ENCODE measurements at places on chromosomes 2 and 18.

DNA sequence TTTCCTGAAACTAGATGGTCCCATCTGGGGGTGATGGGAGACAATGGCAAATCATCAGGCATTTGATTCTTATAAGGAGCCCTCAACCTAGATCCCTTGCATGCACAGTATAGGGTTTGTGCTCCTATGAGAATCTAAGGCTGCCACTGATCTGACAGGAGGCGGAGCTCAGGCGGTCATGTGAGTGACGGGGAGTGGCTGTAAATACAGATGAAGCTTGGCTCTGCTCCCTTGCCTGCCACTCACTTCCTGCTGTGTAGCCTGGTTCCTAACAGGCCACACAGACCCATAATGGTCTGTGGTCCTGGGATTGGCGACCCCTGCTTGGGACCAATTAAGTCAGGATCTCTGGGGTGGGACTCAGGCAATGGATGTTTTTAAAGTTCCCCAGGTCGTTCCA, 293.4 kb downstream of the ZNF521 start:
- DNase-seq: peak; percentile 23

DNA sequence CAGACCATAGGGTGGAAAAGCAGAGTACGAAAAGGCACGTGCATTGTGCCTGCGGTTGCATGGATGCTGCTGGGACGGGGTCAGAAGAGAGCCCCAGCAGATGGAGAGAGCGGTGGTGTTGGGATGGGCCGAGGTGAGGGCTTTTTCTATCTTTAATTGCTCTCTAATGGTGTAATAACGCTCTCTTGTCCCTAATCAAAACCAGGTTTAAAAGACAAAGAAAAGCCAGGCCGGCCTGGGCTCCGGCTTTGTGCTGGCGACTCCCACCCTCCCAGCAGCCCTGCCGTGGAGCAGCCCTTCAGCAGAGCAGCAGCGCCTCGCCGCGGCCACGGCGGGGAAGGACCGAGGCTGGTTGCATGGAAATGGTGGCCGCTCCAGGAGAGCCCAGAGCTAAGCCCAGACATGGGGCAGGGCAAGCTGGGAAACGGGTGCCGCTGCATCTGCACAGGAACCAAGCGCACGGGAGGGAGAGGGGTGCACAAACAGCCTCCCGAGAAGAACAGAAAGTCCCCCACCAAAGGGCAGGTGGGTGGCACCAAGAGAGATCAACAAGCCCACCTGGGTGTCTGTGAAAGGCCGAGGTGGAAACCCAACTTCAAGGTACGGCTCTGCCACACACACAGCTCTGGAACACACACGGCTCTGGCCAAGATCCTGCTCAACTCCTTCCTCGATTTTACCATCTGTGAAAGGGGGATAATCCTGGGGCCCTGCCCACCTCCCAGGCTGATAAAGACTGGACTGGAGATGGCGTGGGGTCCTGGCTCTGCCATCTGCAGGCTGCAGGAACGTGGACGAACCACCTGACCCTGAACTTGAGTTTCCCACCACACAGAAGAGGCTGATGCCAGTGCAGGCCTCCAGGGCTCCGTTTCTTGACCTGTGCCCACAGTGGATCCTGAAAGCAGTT, 15.0 kb downstream of the HS1BP3 start:
- peak; percentile 65 for DNase-seq

DNA sequence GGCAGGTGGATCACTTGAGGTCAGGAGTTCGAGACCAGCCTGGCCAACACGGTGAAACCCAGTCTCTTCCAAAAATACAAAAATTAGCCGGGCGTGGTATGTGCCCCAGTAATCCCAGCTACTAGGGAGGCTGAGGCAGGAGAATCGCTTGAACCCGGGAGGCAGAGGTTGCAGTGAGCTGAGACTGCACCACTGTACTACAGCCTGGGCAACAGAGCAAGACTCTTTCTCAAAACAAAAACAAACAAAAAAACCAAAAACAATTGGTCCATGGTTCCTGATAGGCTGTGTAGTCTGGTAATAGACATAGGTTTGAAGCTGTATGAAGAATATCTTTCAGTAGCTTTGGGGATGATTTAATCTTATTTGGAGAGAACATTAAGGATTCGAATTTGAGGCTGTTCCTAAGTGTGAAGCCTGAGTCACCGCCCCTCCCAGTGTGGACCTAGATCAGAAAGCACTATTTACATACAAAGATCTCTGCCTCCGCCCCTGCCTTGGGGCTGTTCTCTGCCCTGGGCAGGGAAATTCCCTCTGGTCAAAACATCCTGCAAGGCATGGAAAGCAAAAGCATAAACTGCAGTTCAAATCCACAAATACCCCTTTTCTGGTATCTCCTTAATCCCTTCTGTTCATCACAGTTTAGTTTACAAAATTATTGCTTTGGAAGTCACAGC, 52.8 kb upstream of the PMAIP1 start:
- DNase-seq: peak; percentile 74

GRCh38 chr2:72438364-72438763, 290.7 kb upstream of the CYP26B1 start:
- no peak for DNase-seq

DNA sequence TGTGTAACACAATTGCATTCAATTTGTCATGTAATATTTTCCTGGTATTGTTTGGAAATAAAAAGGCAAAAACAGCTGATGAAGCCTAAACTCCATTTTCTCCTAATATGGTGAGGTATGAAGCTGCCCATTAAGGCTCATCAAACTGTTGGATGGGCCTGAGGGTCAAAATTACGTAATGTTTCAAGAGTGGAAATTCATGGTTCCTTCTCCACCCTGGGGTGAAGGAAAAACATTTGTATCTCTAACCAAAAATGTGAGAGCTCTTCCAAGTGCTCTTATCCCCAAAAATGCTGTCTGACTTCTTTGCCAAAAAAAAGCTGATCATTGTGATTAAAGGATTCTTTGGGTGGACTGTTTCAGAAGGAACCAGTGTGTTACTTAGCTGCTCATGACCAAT, 91.8 kb downstream of the ARHGAP28 start:
- DNase-seq: no peak

DNA sequence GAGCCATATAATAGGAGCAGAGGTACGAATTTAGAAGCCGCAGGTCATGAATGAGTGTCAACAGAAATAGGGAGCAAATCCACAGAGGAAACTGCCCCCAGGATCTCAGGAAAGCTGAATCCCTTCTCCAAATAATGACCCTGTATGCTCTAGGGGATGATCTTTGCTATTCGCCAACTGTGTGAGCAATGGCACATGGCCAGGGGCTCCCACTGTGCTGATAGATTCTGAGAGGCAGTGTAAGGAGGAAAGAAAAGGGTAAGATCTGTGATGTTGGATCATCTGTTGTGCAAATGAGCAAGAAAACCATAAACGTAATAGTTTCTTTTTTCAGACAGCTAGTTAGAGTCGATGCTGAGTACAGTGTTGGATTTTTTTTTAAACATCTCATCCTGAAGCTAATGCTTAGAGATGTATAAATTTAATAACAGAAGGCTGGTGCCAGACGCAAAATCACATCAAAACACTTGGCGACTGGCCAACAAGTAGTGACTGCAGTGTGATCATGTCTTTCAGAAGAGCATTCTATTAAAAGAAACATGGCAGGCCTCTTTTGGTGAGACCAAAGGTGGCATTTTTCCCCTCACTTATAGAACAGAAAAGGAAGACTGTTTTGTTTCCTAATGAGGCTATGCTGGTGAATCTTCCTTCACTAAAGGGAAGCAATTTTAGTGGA, 77.4 kb downstream of the ABCA12 start:
- no peak for DNase-seq

DNA sequence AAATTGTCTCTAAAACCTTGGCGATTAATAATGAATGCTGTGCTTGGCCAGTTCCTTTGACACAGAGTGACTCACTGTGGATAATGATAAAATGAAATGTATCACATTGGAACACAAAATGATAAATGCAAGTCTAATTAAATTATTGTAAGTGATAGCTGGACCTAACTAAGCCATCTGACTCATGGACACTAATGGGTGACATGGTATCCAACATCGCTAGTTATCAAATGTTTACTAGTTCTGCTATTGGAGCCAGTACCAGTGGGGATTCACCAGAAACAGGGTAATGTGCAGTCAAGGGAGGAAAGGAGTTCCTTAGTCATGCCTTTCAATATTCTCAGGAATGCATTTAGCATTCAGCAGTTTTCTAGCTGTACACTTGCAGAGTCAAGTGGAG, 736.3 kb upstream of the ACVR2A start:
- no peak for DNase-seq

- peak; percentile 49 for DNase-seq
Measured at GRCh38 chr18:23257686-23258565, 122.6 kb downstream of the CABLES1 start.

DNA sequence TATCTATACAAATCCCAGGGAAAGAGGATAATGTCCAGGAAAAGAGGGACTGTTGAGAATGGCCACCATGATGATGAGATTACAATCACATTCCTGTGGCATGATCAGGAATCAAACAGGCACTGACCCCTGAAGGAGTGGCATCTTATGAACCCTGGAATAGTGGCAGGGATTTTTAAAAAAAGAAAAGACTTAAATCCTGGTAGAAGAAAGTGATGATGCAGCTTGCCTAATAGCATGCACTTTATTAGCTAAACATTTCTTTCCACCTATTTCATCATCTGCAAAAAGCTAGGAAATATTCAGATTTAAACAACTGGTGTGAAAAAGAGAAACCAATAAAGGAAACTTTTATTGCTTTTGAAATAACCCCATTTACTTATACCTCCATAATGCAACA, 87.2 kb upstream of the FSHR start:
- DNase-seq: no peak
